ENCODE measurements at places on chromosomes 1 and 21.
A peak's percentile ranks its signal among the peaks of the same experiment; 100 is the strongest.

GRCh38 chr1:31683997-31684396, 19.8 kb downstream of the COL16A1 start:
- no peak for DNase-seq

GRCh38 chr1:20530306-20530705, 22.1 kb upstream of the FAM43B start:
- no peak for DNase-seq

- DNase-seq: peak; percentile 72
Observed at GRCh38 chr1:56645677-56646305, 677 bp downstream of the PRKAA2 start.

DNA sequence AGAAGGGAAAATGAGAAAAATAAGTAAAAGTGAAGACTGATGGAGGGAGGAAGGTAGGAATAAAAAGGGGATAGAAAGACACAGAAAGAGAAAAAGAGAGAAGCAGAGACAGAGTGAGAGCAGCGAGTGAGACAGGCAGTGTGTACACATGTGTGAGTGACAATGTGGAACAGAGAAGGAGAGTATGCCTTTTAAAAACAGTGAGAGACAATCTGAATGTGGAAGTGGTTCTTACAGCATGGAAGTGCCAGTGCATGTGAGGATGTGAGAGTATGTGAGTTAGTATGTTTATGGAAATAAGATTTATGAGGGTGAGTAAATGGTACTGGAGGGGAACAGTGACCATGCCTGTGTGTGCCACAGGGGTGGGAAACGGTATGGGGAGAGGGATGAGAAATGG, 1.2 kb downstream of the NEGR1 start:
- DNase-seq: peak; percentile 76

DNA sequence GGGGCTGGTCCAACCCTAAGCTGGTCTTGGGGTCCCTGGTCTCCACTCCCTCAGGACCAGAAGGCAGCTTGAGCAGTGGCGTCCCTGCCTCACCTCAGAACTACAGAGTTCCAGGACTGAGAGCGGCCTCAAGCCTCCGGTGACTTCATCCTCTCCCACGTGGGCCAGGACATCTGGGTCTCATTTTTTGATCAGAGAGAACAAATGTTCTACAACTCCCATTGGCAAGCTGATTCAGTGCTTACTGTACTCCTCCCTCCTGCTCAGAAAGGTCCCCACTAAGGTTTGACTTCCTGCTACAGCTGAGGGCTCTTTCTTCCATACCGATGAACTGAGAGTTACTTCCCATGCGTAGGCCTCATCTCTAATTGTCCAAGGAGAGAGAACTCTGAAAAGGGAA, 78.5 kb downstream of the PLXNA2 start:
- peak; percentile 66 for DNase-seq

- DNase-seq: no peak
Observed at GRCh38 chr1:244830639-244831038, 4.8 kb upstream of the COX20 start.

- DNase-seq: no peak
Observed at GRCh38 chr1:169943963-169944526, 50.3 kb upstream of the SCYL3 start.

DNA sequence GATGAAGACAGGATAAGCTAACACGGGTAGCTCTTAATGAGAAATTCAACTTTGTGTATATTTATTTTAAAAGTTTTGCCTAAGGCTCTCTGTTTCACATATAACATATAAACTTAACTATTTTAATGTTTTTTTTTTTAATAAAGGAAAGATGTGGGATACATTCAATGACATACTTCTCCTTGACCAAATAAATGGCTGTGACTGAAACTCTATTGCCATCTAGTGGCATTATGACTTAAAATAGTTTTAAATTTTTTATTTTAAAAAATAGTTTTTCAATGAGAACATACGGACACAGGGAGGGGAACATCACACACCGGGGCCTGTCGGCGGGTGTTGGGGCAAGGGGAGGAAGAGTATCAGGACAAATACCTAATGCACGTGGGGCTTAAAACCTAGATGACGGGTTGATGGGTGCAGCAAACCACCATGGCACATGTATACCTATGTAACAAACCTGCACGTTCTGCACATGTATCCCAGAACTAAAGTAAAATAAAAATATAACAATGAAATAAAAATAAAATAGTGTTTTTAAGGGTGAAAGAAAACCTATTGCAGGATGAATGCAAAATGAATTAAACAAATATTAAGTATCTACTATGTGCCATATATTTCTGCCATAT, 83.4 kb downstream of the LYST start:
- DNase-seq: peak; percentile 51

DNA sequence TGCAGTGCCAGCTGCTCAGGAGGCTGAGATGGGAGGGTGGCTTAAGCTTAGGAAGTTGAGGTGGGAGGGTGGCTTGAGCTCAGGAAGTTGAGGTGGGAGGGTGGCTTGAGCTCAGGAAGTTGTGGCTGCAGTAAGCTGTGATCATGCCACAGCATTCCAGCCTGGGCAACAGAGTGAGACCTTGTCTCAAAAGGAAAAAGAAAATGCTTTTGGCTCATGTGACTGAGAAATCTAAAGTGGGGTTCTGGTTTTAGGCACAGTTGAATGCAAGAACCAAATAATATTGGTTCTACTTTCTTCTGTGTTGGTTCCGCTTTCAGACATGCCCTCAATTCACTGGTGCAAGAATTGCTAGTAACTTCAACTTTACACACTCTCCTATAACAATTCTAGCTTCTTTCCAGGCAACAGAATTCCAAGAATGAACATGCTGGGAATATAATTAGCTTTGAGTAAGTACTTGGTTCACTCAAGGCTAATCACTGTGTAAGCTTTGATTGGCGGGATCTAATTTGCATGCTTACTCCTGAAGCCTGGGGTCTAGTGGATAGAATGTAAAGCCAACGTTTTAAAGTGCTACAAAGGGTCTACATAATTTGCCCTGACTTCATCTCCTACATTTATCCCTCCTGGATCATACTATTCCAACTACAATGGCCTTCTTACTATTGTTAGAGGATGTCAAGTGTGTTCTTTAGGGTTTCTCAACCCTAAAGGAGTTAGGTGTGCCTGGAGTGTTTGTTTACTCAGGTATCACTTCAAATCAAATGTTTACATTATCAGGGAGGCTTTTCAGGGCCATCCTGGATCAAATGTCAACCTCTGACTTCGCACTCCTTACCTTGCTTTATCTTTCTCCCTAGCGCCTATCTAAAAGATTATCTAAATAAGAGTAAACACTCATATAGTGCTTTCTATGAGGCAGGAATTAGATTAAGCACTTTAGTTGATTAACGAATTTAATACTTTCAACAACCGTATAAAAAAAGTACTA, 115.1 kb downstream of the SLC16A1 start:
- DNase-seq: no peak

DNA sequence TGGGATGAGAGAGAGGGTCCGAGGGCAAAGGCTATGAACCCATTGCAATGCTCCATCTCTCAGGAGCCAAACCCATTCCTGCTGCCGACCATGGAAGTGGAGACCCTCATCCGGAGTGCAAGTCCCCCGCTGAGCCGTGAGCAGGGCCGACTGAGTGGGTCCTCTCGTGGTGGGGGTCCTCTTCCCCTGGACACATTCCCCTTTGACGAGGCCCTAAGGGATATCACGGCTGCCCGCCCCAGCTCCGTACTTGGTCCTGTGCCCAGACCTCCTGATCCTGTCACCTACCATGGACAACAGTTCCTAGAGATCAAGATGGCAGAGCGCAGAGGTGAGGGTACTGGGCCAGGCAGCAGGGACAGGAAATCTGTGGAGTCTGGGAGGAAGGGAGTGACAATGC, 11.0 kb downstream of the HYI start:
- no peak for DNase-seq

DNA sequence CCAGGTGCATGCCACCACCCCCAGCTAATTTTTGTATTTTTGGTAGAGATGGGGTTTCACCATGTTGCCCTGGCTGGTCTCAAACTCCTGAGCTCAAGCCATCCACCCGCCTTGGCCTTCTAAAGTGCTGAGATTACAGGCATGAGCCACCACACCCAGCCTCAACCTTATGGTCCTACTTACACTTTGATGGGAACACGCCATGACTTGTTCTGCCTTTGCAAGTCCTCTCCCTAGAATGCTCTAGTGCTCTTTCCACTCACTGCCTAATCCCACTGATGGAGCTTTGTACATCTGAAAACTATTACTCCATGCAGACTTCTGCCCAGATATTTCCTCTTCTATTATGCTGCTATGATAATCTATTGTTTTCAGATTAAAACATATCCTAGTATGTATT, 174.3 kb downstream of the DAB1 start:
- no peak for DNase-seq

- no peak for DNase-seq
Observed at GRCh38 chr1:8527941-8528340, 210.0 kb downstream of the SLC45A1 start.

DNA sequence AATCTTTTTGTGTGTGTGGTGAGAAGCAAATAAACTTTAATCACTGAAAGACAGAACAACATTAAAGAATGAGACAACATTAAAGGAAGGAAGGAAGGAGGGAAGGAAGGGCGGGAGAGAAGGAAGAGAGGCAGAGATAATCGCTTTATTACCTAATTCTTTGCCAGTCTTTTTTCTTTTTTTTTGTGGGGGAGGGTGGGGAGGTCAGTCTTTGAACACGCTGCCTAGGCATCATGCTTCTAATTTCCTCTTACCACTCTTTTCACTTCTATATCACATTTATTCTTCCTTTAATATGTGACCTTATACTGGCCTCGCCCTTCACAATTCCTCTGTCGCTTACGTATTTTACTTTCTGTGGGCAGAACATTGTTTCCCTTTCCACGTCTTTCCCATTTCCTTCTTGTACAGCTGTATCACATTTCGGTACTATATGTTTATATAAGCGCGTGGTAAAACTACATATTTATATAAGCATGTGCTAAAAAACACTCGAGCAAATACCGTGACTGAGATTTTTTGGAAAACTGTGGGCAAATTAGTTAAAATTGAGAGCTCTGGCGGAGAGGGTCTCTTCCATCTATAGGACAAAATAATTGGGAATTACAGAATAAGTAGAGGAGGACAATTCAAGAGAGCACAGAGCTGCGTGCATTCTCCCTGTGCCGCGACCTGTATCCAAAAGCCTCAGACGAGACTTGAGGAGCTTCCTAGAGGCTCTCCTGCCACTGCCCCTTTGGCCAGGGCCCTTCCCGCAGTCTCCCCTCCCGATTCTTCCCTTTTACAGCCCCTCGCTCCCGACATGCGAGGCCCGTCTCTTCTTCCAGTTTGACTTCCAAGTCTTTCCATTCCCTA, 823 bp upstream of the PRKAA2 start:
- DNase-seq: peak; percentile 67

DNA sequence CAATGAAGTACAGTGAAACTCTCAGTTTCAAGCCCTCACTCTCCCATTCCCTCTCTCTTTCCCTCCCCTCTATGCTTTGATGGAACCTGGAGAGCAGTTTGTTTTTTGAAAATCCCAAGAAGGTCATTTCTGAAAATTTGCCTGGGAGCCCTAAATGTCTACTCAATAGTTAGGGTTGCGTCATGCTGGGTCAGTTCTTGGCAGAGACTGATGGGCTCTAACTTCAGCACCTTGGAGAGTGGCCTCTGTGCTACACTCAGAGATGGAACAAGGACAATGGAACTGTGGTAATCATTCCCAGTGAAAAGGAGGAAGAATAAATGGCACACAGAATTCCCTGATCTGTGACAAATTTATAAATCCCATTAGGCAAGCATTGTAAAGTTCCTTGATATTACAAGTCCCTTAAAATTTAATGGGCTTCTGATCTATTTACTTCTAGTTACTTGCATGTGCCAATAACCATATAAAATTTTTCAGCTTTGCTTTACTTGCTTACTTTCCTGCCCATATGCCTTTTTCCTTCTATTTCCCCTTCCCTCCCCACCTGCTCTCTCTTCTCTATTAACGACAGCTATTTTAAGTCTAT, 182.9 kb upstream of the KCND3 start:
- DNase-seq: no peak

DNA sequence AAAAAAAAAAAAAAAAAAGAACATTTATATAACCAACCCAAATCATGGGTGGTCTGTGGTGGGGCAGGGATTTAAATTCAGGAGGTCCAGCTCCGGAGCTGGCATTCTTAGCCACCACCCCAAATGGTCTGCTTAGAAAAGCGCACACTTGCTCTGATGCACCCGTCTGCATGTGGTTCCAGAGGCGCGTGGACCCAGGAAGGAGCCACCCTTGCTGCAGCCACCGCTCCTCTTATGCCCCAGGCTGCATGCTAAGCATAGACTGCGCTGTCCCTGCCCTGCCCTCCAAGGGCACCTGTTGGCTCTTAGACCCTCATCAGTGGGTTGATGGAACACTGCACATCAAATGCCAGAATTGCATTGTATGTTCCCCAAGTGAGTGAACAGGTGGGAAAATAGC, 41.4 kb downstream of the ATP5PO start:
- DNase-seq: no peak

GRCh38 chr1:150813028-150813707, 5.1 kb upstream of the CTSK start:
- DNase-seq: peak; percentile 26

DNA sequence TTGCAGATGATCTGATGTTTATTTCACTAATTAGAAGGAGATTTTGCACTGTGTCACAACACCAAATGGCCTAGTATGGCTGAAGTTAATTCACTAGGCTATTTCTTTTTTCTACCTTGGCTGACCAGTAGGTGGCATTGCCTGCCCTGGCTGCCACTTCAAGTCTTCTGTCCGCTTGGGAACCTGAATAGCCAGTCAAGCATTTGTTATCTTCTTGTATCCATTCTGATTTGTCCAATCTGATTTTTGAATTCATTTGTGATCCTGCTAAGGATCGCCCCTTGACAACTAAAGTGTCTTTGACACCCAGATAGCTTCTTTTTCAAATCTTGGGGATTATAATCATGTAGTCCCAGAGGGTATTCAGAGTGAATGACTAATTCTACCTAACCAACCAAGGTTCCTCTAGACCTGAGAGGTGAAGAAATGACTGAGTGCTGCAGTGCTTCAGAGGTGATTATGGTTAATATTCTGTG, 99.4 kb downstream of the GIPC2 start:
- DNase-seq: peak; percentile 46

GRCh38 chr1:32273391-32274208, 18.3 kb upstream of the HDAC1 start:
- DNase-seq: no peak

All from G401 (cell line).